GM12865 (cell line): ENCODE measurements at places on chromosomes 4 and X.

DNA sequence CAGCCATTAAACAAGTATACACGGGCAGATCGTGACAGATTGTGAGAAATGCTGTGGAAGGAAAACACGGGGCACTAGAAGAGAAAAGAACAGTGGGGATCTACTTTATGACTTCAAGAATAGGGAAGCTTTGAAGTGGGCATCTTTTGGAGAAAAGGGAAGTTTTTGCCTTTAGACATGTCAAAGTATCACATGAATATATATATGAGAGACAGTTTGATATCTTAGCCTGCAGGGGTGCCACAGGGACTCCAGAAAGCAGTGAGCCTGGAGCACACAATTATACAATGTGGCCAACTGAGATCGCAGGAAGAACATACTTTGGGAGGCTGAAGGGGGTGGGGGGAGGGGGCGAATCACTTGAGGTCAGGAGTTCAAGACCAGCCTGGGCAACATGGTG lies 35.7 kb downstream of the RELL1 start:
- no peak for DNase-seq

DNA sequence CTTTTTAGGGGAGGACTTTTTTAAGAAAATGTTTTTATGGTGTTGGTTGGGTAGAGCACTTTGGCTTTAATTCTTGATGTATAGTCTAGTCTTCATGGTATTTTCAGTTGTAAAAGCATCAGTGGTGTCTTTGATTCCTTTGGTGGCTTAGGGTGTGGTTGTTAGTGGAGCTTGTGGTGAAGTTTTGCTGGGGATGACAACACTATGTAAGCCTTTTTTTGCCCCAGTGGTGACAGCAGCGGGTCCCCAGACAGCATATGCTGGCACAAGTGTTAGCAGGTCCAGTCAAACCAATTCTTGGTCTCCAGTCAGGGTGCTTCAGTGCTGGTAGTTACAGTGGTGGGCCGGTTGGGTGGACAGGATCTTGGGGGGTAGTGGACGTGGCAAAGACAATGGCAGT lies 52.0 kb downstream of the CHIC1 start:
- DNase-seq, result no peak

DNA sequence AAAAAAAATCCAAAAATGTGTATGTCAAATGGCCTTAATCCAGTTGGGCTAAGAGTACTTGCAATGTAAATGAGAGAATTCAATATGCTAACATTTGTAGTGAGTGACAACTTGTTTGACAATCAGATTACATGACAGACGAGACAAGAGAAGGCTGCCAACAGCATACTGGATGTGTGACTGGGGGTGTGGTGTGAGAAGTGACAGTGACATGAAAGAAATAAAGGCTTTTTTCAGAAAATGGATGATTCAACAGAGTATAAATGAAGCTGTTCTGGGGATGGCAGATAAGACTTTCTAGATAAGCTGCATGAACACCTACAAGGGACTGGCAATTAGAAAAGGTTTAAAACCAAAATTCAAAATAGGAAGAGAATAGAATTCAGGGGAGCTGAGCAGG lies 143.4 kb downstream of the CENPC start:
- no peak for DNase-seq

DNA sequence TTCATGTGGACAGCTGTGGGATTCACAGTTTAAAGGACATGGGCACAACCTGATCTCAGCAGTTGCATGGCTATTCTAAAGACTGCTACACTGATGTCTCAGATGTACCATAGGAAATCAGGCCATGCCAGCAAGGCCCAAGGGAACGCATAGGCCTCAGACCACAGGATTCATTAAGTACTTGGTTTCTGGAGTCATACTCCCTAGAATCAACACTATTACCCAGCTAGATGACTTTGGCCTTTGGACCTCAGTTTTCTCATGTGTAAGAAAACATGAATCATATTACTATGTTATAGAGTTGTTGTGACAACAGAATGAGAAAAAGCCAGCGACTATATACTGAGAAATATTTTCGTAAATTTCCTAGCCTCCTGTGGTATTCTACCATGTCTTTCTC lies 67.9 kb downstream of the NHS start:
- DNase-seq, result no peak

GRCh38 chr4:152369902-152370295 lies 166.0 kb downstream of the FBXW7 start:
- DNase-seq, result no peak

DNA sequence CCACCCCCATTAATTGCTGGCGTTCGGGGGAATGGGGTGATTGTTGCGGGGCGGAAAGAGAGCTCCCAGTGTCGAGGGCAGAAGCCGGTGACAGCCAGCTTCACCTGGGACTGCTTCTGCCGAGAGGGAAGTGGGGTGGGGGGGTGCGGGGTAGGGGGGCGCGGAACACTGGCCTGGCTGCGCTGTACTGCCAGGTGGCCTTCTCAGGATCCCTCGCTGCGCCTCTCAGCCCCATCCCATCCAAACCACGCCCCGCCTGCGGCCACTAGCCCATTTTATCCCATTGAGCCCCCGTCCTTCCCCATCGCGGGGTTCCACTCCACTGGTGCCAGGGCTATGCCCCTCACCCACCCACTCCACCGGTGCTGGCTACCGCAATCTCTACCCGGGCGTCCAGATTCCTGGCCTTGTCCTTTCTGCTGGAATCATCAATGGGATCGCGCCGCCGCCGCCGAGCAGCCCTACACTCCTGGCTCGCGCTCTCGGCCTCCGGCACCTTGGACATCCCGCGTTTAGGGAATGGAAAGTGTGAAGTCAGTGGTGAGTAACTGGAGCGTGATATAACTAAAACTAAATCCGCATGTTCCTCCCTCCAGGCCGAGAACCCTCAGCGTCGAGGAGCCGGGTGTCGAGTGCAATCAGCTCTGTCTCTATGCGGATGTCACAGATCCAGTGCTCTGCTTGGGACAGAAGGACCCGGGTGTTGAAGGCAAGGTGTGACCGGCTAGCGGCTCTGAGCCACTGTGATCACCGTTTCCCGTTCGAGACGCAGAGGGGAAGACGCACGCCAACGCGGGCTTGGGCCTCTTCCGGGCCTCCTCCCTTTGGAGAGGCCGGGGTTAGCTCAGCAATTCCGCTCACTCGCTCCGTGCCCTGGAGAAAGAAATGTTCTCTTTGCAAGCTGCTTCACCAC lies 20.5 kb downstream of the NKX3-2 start:
- no peak for DNase-seq

DNA sequence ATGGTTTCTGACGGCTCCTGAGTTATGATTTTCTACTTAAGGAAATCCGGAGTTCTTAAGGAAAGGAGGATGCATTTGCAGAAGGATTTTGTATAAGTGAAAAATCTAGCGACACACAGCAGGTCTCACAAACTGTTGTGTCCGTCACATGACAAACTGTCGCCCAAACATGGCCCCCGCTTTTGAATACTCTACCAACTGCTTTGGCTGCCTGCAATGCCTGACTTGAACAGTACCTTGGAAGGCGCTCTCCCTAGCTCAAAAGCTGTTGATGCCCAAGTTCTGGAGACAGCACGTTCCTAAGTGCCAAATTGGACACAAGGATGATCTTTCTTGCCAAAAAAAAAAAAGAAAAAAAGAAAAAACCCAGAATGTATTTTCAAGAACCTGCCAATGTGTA lies 103.2 kb downstream of the ENPP6 start:
- DNase-seq, result no peak

GRCh38 chr4:122731676-122732075 lies 828 bp upstream of the BBS12 start:
- DNase-seq, result no peak
